ENCODE measurements at places on chromosomes 3 and 15. TPM values are rescaled to one million over a fixed set of nuclear protein-coding genes. Genes with fewer than 3 reads are reported as not detected.

DNA sequence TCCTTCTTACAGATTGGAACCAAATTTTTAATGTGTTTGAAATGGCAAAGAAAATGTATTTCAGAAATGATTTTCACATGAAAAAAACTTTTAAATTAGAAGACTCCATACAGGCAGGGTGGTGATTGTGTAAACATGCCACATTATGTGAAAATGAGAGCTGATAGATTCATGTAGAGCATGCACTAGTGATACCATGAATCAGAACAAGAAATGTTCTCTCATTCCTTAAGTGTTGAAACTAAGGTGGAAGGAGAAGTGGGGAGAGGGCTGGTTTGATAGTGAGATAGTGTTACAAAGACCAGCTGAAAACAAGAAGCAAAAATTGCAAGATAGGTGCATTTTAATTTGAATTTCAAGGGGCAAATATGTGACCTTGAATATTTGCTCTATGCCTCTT is 100.3 kb downstream of the CCNL1 start:
- no peak for DNase-seq

GRCh38 chr3:125262161-125262560 is 49.6 kb upstream of the SLC12A8 start:
- DNase-seq = no peak

- DNase-seq = no peak
Measured at GRCh38 chr15:74384881-74385643, 17.6 kb upstream of the CYP11A1 start.

DNA sequence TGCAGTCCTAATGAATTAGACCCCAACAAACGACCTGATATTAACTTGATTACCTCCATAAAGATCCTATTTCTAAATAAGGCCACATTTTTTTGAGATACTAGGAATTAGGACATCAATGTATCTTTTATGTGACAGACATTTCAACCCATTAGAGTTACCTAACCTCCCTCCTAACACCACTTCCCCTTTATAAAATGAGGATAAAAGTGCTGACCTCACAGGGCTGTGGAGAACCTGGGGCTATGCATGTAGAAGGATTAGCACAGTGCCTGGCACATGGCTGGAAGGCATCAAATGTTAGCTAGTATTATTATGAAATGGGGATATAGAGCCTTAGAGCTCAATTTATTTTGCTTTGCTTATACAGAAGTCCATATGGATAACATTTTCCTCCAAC is 53.5 kb upstream of the LRRN1 start:
- DNase-seq = no peak

- DNase-seq = no peak
Measured at GRCh38 chr3:99084826-99085225, 183.3 kb upstream of the DCBLD2 start.

DNA sequence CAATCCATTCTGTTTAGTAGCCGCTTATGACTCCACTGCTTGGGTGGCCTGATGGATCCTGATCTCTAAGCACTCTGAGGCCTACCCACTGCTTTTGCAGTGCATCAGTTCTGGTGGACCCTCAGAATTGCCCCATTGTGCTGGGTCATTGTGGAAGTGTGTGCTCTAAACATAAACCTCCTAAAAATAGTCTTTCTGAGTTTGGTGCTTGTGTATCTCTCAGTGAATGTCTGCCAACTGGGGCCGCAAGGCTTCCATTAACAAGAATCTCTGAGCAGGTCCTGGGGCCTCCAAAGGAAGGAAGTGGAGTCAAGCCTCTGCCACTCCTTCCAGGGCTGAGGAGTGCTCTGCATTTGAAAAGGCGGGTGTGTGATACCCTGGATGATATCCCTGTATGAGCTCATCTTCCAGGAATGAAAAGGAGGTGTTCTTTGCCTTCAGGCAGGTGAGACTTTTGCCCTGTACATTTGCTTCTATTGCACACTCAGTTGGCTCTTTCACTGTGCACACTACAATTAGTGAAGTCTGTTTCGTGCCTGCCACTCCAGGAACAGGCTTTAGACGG is 80.0 kb upstream of the CACNA2D3 start:
- DNase-seq = no peak

- DNase-seq = no peak
Measured at GRCh38 chr3:64460877-64461276, 226.9 kb downstream of the ADAMTS9 start.

GRCh38 chr15:64182859-64183370 is 20.1 kb upstream of the PPIB start:
- DNase-seq = no peak

DNA sequence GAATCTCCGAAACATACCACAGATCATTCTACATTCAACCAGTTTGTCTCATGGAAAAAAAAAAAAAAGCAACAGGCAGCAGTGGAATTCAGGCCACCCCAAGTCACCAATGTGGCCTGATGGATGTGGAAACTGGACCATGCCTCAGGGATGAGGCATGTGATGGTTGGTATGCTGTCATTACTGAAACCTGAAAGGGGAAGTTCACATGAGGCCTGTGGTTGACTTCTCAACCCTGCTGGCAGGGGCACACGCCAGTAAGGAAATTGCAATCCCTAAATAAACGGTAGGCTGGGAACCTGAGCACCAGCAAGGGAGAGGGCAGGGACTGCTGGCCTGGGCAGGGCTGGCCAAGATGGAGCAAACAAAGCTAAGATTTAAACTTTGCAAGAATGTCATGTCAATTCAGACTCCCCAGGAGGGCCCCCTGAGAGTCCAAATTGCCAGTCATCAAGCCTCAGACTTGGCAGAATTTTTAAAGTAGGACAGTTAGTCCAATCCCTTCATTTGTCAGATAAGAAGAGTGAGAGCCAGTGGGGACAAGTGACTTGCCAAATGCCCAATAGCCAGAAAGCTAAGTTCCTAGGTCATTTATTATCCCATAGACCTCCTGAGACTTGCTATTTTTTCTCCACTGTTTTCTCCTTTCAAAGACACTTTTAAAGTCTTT is 310.4 kb downstream of the ERC2 start:
- no peak for DNase-seq

Gene WNT5A
- total RNA-seq = 13.8 TPM

Gene ADAMTS17
- 4.7 TPM for total RNA-seq

Gene OR5H14
- not detected for total RNA-seq

Gene CYFIP1
- 169 TPM for total RNA-seq

Gene LYZL4
- not detected for total RNA-seq

Gene CHST14
- total RNA-seq = 29.1 TPM

Gene SLC24A1
- total RNA-seq = 9.6 TPM

Gene PRR20G
- not detected for total RNA-seq

Measured in progenitor cell of endocrine pancreas (in vitro differentiated cells).